Fibroblast of upper back skin (primary cell): ENCODE measurements at places on chromosomes 4 and X.

GRCh38 chrX:154458954-154459778 is 1.1 kb downstream of the PLXNA3 start:
- DNase-seq: no peak

- DNase-seq: no peak
Observed at GRCh38 chr4:4461850-4462249, 74.9 kb downstream of the NSG1 start.

GRCh38 chrX:57586360-57586759 is 5.5 kb upstream of the ZXDB start:
- no peak for DNase-seq

GRCh38 chrX:104921584-104922205 is 298.8 kb downstream of the TEX13A start:
- DNase-seq: no peak

- peak; percentile 25 for DNase-seq
Observed at GRCh38 chr4:169030562-169030982, 20.5 kb upstream of the CBR4 start.

DNA sequence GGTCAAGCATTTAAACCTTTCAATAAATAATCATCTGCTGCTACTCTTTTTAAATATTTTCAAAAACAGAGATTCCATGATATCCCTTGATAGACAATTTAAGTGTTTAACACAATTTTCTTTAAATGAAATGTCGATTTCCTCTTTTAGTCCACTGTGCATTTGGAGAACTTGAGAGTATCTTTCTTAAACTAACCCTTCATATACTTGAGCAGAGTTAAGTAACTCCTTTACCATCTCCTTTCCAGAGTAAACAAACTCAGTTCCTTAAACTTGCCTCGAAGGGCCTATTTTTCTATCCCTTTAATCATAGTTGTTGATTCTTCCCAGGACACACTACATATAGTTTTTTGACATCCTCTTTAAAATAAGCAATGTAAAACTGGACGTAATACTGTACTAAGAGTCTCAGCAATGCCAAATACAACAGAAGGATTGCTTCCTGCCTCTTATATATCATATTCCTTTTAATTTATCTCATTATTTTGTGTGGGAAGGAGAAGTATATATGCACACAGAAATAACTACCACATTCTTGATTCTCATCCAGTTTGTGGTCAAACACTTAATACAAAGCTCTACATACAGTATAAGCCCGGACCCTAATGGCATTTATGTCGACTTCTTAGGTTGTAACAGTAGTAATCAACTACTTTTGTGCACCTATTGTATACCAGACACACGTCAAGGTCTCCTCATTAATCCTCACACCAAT is 22.8 kb downstream of the RAB28 start:
- peak; percentile 42 for DNase-seq

DNA sequence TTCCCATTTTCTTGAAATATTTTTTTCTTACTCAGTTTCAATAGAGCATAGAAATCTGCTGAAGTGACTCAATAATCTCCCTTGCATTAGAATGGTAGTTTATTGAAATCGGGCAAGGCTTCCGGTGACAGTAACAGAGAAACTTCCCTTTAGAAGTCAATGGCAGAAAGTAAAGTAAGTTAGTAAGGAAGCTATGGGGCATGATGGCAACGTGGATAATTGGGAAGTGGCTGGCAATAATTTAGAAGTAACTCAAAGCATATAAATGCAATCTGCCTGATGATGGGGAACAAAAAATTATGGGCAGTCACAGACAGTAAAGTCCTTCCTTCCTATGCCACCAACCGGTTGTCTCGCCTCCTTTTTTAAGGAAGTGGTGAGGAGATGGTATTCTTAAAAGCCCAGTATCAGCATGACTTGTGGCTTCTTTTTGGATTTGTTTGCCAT is 7.6 kb downstream of the CYBB start:
- no peak for DNase-seq

GRCh38 chr4:152972821-152973628 is 36.9 kb downstream of the FHDC1 start:
- peak; percentile 98 for DNase-seq

DNA sequence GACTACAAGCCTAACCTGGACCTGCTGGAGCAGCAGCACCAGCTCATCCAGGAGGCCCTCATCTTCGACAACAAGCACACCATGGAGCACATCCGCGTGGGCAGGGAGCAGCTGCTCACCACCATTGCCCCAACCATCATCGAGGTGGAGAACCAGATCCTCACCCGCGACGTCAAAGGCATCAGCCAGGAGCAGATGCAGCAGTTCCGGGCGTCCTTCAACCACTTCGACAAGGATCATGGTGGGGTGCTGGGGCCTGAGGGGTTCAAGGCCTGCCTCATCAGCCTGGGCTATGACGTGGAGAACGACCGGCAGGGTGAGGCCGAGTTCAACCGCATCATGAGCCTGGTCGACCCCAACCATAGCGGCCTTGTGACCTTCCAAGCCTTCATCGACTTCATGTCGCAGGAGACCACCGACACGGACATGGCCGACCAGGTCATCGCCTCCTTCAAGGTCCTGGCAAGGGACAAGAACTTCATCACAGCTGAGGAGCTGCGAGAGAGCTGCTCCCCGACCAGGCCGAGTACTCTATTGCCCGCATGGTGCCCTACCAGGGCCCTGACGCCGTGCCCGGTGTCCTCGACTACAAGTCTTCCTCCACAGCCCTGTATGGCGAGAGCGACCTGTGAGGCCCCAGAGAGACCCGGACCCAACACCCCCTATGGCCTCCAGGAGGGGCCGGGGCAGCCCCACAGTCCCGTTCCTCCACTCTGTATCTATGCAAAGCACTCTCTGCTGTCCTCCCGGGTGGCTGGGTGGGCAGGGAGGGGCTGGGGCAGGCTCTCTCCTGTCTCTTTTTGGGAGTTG is 486.2 kb downstream of the TRAM1L1 start:
- no peak for DNase-seq

DNA sequence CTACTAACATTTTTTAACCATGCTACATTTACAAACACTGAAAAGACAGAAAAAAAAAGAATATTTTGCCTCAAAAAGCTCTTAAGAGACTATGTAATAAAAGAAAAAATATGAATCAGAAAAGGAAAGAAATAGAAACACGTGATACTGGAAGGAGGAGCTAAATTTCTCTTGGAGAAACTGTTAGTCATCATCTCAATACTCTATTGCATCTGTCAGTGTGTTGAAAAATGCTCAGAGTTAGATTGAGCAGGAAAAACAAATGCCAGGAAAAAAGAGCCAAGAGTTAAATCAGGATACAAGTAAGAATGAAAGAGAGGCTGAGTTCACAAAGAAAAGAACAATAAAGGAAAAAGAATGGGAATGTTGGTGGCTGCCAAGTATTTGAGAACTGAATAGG is 2.6 kb downstream of the RAB28 start:
- peak; percentile 59 for DNase-seq

GRCh38 chrX:71652405-71652804 is 14.9 kb upstream of the LOC101059915 start:
- DNase-seq: peak; percentile 48

DNA sequence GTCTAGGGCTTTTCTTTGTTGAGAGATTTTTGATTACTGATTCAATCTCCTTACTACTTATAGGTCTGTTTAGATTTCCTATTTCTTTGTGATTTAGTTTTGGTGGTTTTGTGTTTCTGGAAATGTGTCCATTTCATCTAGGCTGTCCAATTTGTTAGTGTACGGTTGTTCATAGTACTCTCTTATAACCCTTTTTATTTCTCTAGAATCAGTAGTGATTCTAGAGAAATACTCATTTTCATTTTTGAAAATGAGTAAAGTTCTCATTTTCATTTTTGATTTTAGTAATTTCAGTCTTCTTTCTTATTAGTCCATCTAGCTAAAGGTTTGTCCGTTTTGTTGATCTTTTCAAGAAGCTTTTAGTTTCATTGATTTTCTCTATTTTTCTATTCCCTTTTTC is 7.5 kb downstream of the IL13RA1 start:
- DNase-seq: no peak

DNA sequence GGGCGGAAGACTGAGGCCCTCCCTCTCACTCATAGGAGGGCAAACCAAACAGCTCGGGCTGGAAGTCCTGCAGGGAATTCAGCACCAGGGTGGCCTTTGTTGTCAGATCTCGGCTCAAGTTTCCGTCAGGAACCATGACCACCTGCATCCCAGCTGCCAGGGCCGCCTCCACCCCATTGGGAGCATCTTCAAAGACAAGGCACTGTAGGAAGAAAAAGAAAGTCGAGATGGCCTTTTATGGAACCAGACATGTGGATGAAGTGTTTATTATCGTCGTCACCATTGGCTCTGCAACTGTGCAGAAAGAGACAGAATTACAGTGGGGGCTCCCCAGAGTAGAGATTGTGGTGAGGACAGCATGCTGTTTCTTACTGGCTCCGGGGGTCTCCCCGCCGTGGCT is 97.2 kb upstream of the STS start:
- no peak for DNase-seq

- DNase-seq: no peak
Observed at GRCh38 chr4:66662620-66663019, 882.7 kb downstream of the CENPC start.

DNA sequence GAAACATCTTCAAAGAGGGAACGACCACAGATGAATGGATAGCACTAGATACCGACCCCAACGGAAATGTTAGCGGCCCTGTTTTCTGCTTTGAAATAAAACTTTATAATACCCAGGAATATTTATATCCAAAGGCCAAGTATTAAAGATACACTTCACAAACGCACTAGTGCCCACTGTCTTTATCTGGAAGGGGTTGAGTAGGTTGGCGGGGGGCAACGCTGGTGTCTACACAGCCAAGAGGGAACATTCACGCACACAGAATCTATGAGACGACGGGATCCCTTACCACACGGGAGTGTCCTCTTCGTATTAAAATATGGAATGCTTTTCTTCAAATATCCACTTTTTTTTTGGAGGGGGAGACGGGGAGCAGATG is 3.3 kb downstream of the HAND2 start:
- DNase-seq: no peak

DNA sequence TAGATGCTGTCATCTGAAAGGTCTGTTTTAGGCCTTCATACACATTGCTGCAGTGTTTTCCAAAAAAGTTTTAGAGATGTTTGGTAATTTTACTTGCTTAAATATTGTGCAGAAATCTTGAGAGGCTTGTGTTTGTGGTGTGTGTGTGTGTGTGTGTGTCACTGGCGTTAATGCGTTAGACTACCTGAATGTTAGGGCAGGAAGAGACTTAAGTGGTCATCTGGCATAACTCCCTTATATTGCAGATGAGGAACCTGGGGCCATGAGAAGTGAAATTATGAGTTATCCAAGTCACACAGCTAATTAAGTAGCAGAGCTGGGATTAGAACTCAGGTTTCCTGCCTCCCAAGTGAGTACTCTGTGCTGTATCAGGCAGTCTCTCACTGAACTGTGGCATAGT is 1.4 kb downstream of the LSM6 start:
- no peak for DNase-seq

- DNase-seq: peak; percentile 31
Observed at GRCh38 chr4:78058591-78059523, 1.7 kb downstream of the FRAS1 start.

GRCh38 chr4:42632653-42633382 is 24.1 kb downstream of the ATP8A1 start:
- no peak for DNase-seq

DNA sequence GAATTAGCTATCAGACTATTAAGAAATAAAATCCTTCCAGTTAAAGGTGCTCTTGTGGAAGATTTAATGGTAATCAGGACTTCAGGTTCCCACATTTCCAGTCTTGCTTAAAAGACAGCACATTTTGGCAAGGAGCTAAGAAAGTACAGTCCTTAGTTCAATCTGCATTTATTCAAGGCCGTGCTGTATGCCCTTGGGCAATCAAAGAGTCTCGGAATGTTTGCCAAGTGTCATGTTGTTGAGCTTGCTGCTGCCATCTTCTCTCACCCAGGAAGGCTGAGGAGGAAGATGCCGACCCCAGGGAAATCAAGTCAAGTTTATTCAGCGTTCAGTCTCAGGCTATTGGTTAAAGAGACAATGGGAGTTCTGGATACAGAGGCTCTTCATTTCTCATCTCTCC is 388.1 kb upstream of the IGFBP7 start:
- DNase-seq: no peak

GRCh38 chr4:2248044-2248780 is 6.3 kb upstream of the HAUS3 start:
- no peak for DNase-seq

GRCh38 chr4:110474481-110474880 is 1.5 kb upstream of the ENPEP start:
- no peak for DNase-seq

DNA sequence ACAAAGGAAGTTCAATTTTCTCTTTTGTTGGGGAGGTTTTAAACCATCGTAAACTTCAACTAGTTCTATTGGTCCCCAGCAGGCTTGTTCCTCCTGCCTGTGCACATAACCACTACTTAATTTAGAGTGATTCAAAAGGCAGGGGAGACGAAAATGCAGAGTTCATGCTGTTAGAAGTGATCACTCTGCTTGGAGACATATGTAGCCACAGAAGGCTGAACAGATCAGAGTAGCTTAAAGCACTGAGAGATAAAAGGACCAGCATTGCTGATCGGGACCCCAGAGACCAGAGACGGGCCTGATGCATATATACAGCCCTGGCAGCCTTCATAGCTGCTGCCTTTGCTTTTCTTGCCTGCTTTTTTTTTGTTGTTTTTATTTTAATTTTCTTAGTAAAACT is 662.0 kb upstream of the CPEB2 start:
- no peak for DNase-seq

DNA sequence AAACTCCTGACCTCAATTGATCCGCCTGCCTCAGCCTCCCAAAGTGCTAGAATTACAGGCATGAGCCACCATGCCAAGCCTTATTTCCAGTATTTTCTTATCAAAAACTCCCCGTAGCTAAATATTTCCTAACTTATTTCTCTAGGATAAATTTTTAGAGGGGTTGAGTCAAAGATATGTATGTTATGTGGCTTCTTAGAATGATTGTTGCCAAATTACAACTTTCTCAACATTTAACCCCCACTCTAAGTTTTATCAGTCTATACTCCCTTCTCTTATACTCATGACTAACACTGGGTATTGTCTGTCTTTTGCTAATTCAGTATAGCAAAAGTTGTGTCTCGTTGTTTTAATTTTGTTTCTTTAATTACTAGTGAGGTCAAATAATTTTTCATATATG is 187.7 kb upstream of the LNX1 start:
- peak; percentile 39 for DNase-seq

DNA sequence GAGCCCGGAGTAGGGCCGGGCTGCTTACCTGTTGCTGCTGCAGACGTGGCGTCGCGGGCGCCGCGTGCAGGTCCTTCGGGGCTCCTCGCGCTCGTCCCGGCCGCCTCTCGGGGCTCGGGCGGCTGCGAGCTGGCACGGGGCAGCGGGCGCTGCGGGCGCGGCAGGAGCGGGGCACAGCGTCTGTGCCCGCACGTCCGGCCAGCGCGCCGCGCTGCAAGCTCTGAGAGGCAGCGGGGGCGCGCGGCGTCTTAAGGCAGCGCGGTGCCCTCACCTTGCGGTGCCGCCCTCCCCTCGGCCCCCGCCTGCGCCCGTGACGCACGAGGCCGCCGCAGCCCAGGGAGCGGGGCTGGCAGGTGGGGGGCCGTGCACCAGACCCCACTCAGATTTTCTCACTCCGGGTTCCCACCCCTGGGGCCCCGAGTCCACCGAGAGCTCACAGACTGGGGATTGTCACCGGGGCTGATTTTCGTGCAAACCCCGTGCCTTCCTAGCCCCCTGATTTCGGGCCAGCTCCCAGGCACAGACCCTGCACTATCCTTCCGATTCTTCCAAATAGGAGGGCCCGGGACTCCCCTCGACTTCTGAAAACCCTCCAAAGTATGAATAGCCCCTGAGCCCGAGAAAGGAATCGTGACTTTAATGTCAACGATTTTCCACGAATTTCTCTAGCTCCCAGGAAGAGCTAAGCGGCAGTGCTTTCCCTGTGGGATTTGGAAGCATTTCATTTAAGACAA is at the start of gene GPR101:
GPR101 (minus strand) TSS at position 222 of the 734 bp plus-strand sequence. CDS start 2,321 bp downstream, outside the sequence.
- DNase-seq: no peak
